ENCODE measurements at places on chromosomes 6 and 20. TPM values are rescaled to one million over a fixed set of nuclear protein-coding genes. Genes with fewer than 3 reads are reported as not detected.

GRCh38 chr6:108874470-108875160, 26.4 kb downstream of the ARMC2 start:
- DNase-seq: peak; percentile 82

- DNase-seq: no peak
Measured at GRCh38 chr6:127297502-127298070, 30.9 kb downstream of the RNF146 start.

GRCh38 chr6:160454303-160454702, 106.1 kb downstream of the SLC22A3 start:
- DNase-seq: no peak

DNA sequence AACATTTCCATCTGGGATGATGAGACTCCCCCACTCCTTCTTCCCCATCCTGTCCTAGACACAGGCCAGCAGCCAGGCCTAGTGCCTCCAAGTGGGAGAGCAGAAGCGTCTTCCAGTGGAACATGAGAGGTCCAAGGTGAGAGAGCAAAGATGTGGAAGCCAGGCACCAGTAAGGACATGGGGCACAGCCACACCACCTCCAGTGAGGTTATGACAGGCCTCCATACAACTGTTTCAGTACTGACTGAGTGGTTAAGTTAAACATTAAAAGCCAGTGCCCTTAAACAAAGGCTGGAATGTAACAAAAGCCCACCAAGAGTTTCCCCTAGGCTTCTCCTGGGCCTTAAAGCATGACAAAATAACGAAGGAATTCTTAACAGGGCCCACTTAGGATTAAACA, 5.3 kb downstream of the ZBTB24 start:
- DNase-seq: no peak

DNA sequence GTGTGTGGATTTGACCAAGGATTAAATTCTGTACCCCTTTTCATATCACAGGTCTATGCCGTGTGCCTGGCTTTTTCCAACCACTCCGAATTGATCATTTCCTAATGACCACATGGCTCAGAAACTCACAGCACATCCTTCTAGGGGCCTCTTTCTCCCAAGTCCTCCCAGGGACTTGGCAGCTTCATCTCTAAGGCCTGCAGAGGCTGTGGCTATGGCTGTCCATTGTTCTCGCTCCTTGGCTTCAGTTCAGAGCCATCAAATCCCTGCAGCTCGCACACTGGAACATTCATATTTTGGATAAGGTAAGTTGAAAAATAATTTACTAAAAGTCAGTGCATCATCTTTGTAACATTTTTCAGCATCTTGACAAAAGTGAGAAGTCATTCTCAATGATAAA, 497.2 kb upstream of the CDH4 start:
- DNase-seq: no peak

Gene ANGPT4
- 0.15 TPM for polyA plus RNA-seq

Gene TRIM31
- polyA plus RNA-seq: not detected

- DNase-seq: no peak
Measured at GRCh38 chr6:70409216-70409615, 4.1 kb upstream of the FAM135A start.

GRCh38 chr6:2857580-2858337, 16.1 kb upstream of the SERPINB1 start:
- DNase-seq: no peak

GRCh38 chr20:58634059-58634458, 17.0 kb upstream of the STX16 start:
- DNase-seq: no peak

DNA sequence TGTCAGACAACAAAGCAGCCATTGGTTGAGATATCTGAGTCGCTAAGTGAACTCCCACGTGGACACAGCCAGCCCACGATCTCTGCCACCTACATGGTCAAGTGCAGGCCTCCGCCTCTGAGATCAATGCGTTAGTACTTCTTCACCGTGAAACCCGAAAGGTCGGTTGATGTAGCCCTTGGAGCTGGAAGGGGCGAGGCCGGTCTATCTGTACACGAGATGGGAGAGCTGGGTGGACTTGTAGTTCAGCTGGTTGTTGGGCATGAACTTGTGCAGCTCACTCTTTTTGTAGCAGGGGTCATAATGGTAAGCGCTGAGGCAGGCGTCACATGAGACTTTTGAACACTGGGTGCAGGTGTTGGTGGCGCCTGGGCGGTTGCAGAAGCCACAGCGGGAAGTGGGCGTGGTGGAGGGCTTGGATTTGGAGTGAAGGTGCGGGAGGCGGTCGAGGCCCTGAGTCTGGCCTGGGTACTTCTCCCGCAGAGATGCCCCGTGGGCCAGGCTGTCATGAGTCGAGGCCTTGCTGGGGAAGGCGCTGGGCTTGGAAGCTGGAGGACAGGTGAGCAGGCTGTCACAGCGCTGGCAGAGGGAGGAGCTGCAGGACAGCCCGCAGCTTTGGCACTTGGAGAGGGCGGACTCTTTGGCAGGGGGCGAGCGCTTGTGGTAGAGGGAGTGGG, 9.8 kb downstream of the SPATA2 start:
- DNase-seq: no peak

DNA sequence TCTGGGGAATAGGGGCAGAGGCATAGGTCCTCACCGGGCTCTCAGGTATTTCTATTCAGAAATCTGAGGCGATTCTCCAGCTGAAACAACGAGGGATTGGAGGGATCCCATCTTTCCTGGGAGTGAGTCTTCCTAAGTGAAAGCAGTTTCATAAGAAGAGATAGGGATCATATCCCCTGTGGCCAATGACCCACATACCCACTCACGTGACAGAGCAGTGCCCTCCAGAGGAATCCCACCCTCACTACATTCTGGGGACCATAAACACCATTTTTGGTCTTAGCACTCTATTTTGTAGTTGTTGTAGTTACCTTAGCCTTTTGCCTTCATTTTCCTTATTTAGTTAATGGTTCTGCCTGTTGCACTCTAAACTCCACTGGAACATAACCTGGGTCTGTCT, 121.1 kb downstream of the GPR63 start:
- DNase-seq: no peak

Gene KIAA1755
- not detected for polyA plus RNA-seq

Gene BTN1A1
- 0.35 TPM for polyA plus RNA-seq

Gene TNXB
- 1.7 TPM for polyA plus RNA-seq

GRCh38 chr6:87407561-87407900, 241 bp upstream of the CFAP206 start:
- no peak for DNase-seq

DNA sequence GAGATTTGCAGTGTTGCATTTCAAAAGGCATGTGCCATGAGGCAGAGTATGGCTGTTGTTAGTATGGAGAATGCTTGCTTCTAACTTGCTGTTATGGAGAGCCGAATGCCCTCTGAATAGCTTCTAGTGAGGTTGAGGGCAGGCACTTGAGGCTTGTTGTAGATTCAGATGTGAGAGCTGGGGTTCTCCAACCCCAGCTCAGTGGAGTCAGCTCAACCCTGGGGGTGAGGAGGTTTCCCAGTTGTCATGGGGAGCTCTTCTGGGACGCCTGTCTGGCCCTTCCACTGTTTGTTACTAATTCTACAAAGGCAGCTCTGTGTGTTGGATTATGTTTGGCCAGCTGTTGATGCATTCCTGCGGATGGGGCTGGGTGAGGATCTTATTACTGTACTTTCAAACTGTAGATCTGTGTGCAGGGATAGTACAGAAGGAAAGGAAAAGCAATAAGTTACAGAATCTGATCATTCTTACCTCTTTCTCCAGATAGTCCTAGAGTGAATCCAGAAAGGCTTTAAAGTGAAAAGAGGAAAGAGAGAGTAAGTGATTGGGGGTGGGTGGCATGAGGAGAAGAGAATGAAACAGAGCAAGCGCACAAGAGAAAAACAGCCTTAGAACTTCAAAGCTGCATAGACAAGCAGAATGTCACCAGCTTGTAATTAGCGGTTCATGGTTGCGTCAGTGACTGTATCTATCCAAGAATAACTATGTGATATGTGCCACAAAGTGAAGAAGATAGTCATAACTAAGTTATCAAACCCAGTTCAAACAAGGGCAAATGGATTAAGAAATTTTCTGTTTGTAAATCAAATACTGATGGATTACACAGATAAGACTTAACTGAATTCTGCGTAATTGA, 148.7 kb downstream of the PRL start:
- peak; percentile 83 for DNase-seq

GRCh38 chr6:56556751-56557540, 85.7 kb downstream of the DST start:
- DNase-seq: no peak

GRCh38 chr6:159098636-159099106, 53.9 kb upstream of the TAGAP start:
- no peak for DNase-seq

GRCh38 chr6:42710316-42710715, 12.1 kb downstream of the PRPH2 start:
- DNase-seq: peak; percentile 82

GRCh38 chr6:42781796-42782688, at the start of gene BICRAL:
TSS of gene BICRAL (plus strand) at chr6:42782052. CDS start at chr6:42822023, 39,971 bp downstream.
- peak; percentile 89 for DNase-seq

Gene ABCF1
- polyA plus RNA-seq: 54.6 TPM

Gene ARFGEF3
- 0.11 TPM for polyA plus RNA-seq

Gene HMGN4
- polyA plus RNA-seq: 62.4 TPM

DNA sequence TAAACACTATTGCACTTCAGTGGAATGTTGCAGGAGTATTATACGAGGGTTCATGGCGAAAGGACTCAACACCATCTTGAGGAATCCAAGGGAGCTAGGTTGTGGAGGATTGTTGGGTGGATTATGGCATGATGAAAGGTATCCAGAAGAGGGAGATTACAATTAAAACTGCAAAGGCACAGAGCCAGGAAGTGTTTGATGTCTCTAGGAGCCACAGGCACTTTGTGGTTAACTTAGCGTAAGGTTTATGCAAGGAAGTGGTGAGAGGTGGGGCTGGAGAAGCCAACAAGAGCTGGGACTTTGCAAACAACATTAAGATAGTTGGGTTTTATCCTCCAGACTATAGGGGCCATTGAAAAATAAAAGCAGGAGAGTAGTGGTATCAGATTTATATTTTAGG, 86.6 kb upstream of the TPD52L1 start:
- DNase-seq: peak; percentile 73

Gene HLA-DQA2
- not detected for polyA plus RNA-seq

- peak; percentile 49 for DNase-seq
Measured at GRCh38 chr6:159969204-159969912, 476 bp downstream of the IGF2R start.

DNA sequence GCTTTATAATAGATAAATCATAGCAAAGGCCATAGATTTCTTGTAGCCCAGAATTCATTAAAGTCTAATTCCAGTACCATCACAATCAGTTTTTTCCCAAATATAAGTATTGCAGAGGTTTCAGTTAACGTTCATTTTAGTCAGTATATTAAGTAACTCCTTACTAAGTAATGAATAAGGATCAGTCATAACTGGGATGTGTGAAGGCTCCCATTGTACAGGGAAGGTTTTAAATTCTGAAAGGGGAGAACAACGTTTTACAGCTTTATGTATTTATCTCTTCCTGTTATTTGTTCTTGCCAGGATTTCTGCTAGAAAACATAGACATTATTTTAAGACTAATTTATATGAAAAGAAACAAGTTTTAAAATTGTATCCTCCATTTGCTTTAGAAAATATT, 215.5 kb upstream of the LAMP5 start:
- DNase-seq: no peak

DNA sequence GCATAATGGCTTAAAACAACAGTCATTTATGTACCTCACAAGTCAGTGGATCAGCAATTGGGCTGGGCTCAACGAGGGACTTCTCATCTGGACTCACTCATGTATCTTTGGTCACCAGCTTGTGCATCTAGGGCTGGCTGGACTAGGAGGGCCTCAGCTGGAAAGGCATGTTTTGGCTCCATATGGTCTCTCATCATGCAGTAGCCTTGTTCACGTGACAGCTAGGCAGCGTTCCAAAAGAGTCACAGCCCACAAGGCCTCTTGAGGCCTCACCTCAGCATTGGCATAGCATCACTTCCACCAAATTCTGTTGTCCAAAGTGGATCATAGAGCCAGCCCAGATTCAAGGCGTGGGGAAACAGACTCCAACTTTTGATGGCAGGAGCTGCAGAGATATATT, 110.1 kb downstream of the MAFB start:
- DNase-seq: no peak

Gene CST4
- not detected for polyA plus RNA-seq

DNA sequence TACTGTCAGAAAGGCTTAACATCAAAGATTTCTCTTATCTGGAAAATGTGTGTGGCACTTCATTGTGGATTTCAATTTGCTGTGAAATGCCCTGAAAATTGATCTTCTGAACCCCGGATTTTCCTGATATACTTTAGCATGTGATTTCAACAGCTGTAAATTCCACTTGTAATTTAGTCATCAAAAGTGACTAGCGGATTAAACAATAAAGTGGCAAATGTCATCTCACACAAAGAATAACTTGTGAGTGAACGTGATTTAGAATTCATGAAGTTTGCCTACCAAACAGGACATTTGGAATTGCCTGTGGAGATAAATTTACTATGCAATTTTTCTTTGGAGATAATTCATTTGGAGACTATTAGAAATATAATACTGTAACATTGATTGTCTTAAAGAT, 601.6 kb downstream of the COL12A1 start:
- DNase-seq: no peak

- peak; percentile 34 for DNase-seq
Measured at GRCh38 chr6:149636124-149636523, 12.4 kb downstream of the KATNA1 start.

- DNase-seq: no peak
Measured at GRCh38 chr6:7545316-7546019, 4.0 kb downstream of the DSP start.

All from cardiac muscle cell (in vitro differentiated cells and primary cell).